ENCODE measurements at places on chromosomes 4 and X.
A peak's percentile ranks its signal among the peaks of the same experiment; 100 is the strongest.

DNA sequence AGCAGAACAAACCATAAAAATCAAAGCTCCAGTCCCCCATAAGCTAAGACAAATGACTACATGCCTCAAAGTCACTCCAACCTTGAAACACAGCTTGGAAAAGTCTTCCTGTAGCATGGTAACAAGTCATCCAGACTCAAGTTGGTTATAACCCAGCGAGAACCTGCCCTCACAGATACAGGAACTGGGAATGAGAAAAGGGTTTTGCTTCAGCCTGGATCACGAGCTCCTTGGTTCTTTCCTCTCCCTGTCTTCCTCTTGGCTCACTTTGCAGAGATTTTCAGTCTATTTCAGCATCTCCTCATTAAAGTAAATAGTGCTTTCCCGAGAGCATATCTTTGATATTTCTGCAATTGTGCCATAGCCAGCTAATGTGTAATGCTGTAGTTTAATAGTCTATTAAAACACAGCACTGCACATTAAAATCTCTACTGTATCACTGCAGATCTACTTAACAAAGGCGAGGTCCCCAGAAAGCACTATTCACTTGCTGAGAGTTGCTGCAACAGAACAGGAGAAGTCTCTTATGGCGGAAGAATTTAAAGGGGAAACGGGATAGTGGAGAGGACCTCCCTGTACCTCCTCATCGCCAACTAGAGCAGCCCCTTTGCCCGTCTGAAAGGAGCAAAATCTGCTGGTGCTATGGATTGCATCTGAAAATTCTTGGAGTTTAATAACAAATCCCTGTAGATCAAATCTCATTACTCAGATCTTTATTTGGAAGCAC lies 249.3 kb upstream of the GATB start:
- no peak for DNase-seq

DNA sequence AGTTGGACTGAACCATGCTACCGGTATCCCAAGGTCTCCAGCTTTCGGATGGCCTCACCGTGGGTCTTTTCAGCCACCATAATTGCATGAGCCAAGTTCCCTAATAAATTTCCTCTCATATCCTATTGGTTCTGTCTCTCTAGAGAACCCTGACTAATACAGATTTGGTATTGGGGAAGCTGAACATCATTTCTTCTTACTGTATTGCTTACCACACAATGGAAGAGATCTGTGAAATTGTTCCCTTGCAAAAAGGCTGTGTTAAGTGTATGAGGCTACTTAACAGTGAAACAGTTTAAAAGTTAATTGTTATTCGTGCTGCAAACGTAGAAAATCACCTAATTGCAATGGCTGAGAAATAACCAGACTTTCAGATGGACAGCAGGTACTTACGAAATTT lies 34.0 kb downstream of the PLAC8 start:
- DNase-seq = no peak

GRCh38 chrX:54560411-54560810 lies 30.4 kb downstream of the GNL3L start:
- no peak for DNase-seq

DNA sequence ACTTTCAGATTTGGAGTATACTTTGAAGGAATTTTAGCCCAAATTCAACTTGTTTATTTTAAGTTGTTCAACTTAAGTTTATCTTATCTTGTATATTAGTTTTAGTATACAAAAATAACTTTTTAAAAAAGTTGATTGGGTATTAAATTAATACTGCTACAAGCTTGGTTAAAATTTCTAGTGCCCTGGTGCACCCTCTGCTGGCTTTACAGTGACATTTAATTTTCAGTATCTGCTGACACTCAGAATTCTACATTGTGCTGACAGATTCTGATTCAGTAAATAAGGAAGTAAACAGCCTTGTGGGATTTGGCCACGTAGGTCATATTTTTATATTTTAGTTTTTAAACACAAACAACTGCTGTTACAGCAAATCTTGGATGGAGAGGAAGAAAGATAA lies 2.9 kb downstream of the EDA start:
- peak; percentile 12 for DNase-seq

- no peak for DNase-seq
Measured at GRCh38 chr4:6684656-6685055, 9.0 kb upstream of the S100P start.

DNA sequence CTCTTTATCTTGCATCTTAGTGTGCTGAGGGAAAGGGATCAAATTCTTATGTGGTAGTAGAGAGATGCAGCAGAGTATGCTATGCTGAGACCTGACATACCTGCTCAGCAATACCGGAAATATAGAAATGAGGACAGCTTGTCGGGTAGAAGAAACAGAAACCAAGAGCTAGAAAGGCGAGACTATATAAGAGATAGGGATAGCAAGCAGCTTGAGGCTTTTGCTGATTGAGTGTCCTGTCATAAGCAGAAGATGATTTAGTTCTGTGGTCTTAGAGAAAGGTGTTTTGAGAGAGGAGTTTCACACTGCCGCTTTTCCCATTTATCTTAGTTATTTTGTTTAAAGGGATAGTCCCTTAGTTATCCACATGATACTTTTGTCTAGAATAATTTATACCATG lies 31.7 kb downstream of the USP9X start:
- no peak for DNase-seq

- no peak for DNase-seq
Measured at GRCh38 chr4:142314686-142315085, 531.4 kb downstream of the INPP4B start.

DNA sequence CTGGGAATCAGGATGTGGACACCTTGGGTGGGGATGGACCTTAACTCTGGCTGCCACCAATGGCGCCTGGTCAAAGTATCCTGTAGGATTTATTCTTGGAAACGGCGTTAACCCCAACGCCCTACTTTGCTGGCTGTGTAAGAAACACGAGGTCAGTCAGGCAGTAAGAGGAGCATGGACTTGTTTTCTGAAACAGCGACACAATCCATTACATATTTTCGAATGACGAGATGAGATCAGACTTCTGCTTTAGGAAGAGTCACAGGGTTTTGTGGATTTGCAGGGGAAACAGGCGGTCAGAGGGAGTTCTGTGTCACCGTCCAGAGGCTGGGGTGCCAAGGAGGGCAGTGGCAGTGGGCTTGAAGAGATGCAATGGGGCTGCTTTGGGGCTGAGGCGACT lies 92.2 kb downstream of the TBL1X start:
- DNase-seq = no peak

- DNase-seq = peak; percentile 76
Measured at GRCh38 chrX:21738210-21738949, 19.5 kb downstream of the SMPX start.

DNA sequence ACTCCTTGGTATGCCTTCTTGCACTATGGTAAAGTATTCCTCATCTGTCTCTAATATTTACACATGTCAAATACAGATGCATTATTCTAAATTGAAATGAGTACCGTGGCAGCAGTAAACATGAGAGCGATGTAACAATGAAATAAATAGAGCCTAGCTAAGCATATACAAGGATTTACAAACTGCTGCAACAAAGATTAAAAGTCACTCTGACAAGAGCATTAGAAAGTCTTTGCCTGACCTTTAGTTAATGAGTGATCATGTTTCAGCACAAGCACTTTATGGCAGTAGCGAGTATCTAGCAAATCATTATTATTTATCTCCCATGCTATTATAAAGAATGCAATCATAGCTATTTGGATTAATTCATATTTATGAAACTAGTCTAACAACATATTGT lies 547.0 kb upstream of the NDST4 start:
- no peak for DNase-seq

DNA sequence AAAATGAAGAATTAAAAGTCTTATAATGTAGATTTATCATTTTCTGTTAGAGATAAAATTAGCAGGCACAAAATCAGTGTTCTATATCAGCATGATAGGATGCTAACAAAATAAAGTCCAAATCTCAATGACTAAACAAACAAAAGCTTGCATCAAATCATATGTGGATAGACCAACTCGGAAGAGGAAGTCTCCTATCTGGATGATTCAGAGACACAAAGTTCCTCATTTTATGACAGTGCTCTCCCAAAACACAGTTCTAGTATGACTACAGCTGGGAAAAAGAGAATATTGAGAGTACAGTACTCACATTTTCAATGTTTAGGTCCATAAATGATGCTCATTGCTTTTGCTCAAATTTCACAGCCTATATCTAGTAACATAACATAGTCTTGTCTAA lies 376.1 kb upstream of the CTSO start:
- DNase-seq = no peak

DNA sequence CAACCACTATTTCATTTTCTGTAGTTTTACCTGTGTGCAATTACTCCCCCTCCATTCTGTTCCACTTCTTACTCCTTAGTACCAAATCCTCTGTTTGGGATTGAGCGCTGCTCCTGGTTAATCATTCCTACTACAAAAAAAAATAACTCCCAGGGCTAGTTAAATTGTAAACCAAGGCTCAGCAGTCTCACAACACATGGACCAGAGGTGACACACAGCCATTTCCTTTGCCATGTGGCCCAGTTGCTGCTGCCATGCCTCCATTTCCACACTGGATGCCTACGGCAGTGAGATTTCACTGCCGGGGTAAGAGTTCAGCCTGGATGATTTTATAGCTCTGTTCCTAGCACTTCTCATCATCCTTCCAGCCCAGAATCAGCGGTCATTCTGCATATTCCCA lies 107.2 kb downstream of the AKAP4 start:
- DNase-seq = no peak

DNA sequence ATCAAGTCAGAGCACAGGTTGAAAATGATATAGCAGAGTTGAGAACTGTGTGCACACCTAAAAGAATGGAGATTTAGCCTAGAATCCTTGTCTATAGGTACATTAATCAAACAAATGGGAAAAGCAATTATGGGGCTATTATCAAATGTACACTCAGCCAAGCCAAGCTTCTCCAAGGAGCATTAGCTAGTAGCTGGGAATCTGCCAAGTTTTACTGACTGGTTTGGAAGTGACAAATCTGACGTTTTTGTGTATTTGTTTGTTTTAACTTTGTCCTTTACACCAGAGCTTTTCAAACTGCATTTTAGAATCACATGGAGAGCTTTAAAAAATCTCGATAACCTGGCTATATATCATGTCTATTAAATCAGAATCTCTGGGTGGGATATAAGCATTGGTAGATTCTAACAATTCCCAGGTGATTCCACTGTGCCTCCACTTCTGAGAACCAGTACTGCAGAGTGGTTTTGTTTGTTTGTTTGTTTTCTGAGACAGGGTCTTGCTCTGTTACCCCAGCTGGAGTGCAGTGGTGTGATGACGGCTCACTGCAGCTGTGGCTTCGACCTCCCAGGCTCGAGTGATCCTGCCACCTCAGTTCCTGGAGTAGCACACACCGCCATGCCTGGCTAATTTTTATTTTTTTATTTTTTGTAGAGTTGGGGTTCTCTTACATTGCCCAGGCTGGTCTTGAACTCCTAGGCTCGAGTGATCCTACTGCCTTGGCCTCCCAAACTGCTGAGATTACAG lies 279.8 kb downstream of the UNC5C start:
- peak; percentile 4 for DNase-seq

DNA sequence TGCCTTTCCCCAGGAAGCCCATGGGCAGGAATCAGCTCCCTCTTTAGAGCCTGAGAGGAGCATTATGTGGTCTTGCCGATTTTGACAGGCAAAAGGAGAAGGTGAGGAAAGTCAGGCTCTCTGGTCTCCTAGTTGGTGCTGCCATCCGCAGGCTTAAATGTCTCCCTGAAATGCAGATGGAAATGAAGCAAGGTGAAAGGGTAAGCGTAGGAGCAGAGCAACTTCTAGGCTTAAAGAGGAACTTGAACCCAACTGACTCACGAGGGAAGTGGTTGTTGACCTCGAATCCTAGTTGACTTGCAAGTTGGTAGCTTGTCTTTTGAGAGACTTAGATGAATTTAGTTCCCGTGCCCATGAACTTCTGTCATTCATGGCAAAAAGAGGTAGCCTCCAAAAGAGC lies 205.9 kb downstream of the PTTG2 start:
- DNase-seq = no peak

Data from nephron progenitor cell (in vitro differentiated cells).